ENCODE measurements at places on chromosomes 13 and 19.

- no peak for DNase-seq
Measured at GRCh38 chr19:13640611-13641010, 123.7 kb upstream of the MRI1 start.

GRCh38 chr13:52371736-52372247, 34.2 kb downstream of the THSD1 start:
- no peak for DNase-seq

- no peak for DNase-seq
Measured at GRCh38 chr13:24927810-24928404, 163.9 kb downstream of the RNF17 start.

- no peak for DNase-seq
Measured at GRCh38 chr13:98033277-98034247, 80.1 kb downstream of the IPO5 start.

GRCh38 chr13:45950386-45951000, 98.9 kb upstream of the SIAH3 start:
- no peak for DNase-seq

- DNase-seq, result no peak
Measured at GRCh38 chr13:42214446-42214845, 57.5 kb upstream of the AKAP11 start.

GRCh38 chr19:54478677-54479266, 5.7 kb upstream of the CDC42EP5 start:
- no peak for DNase-seq

DNA sequence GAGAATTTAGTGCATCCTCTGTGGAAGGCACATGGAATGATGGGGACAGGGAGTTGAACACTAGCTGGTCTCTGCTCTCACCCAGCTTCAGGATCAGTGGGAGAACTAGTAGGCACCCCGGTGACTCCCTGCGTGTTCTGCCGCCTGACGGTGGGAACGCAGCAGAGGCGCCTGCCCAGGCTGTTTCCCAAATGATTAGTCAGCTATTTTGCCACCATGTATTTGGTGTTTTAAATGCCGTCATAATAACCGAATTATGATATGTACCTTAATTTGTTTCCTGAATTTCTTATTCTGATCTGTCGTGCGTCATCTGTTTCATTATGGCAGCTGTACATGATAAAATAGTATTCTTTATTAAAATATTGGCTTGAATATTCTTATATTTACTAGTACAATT, 115.9 kb upstream of the GJB6 start:
- DNase-seq, result no peak

DNA sequence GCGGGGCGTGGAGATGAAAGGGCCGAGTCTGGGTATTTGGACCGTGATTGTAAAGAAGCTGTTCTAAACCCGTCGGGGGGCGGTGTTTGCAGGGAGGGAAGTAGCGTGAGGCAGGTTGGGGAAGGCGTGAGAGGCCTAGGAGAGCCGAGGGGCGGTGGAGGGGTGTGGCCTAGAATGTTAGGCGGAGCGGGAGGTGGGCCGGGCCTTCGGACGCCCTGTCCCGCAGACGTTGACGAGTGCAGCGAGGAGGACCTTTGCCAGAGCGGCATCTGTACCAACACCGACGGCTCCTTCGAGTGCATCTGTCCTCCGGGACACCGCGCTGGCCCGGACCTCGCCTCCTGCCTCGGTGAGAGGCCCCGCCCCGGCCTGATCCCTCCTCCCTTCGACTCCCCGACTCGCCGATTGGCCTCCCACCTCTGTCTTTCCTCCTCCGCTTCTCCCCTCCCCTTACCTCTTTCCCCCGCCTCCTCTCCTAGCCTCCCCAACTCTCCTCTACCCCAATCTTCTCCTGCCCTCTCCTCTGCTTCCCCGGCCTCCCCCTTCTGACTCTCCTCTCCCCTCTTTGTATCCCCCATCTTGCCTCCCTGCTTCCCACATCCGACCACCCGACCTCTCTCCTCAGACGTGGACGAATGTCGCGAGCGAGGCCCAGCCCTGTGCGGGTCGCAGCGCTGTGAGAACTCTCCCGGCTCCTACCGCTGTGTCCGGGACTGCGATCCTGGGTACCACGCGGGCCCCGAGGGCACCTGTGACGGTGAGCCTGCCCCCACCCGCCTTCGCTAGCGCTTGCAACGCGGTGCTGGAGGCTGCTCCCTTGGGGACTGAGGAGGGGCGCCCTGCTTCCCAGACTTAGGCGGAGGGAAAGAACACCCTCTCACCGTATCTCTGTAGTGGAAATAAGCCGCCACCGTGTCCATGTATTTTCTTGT, 12.8 kb downstream of the LTBP4 start:
- DNase-seq, result peak; percentile 83

- DNase-seq, result no peak
Measured at GRCh38 chr13:110126391-110126961, 180.5 kb downstream of the COL4A1 start.

- no peak for DNase-seq
Measured at GRCh38 chr13:85729296-85729695, 69.9 kb downstream of the SLITRK6 start.

DNA sequence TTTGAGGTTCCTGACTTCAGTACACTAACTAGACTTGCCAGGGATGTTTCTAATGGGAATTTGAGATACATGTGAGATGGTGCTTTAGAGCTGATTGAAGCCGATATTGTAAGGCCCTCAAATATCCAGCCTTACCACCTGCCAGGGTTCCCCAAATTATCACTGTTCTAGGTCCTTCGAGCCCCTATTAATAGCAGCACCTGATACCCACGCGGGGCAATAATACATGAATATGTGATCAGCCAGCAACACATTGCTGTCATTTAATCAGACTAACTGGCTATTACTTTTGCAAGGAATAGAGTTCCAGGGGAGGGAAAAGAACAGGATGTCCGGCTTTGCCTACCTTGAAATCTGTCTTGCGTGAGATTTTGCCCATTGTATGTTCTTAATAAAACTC, 5.1 kb downstream of the RGCC start:
- peak; percentile 15 for DNase-seq

GRCh38 chr13:46320821-46321220, 66.2 kb downstream of the RUBCNL start:
- DNase-seq, result no peak

GRCh38 chr19:30450835-30451321, 78.7 kb downstream of the ZNF536 start:
- no peak for DNase-seq

GRCh38 chr13:27599845-27600553, 20.3 kb downstream of the LNX2 start:
- DNase-seq, result no peak

- DNase-seq, result peak; percentile 20
Measured at GRCh38 chr19:57830071-57830602, at the start of gene ZNF587B. ZNF587B (plus strand) TSS chr19:57830299; CDS start chr19:57830529, 230 bp downstream.

Data from CD8-positive, alpha-beta memory T cell (primary cell).